Activated CD8-positive, alpha-beta memory T cell treated with anti-CD3 and anti-CD28 coated beads for 1 hour (primary cell): ENCODE measurements at places on chromosomes 7 and 10.

DNA sequence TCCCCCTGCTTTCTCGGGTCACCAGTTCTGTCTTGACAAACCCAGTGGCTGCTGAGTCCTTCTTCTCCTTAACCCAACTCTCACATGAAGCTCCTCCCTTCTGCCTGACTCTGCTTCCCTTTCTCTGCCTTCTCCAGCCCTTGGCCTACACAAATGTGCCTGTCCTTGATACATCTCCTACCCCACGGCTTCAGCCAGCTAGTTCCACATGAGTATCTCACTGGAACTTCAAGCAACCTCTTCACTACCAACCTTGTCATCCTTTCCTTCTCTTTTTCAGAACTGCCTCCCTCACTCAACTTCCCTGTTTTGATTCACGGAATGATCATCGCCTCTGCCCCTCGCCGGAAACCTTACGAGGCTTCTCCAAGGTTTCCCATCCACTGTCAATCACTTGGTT lies 55.9 kb downstream of the PDIA4 start:
- DNase-seq = no peak

DNA sequence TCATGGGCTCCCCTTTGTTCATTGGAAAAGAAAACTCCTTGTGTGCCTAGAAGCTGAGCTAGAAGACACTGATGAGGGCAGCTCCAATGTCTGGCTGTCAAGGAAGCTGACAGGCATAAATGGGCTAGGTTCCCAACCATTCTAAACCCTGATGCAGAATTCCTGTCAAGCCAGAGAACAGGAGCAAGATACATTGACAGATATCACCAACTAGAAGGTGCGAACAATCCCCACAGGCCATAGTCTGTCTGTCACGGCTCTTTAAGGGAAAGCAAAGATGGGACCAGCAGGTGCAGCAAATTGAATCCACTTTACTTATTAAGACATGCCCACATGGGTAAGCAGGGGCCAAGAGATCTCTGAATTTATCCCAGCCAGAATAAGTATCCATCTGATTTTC lies 617.9 kb upstream of the POT1 start:
- no peak for DNase-seq

DNA sequence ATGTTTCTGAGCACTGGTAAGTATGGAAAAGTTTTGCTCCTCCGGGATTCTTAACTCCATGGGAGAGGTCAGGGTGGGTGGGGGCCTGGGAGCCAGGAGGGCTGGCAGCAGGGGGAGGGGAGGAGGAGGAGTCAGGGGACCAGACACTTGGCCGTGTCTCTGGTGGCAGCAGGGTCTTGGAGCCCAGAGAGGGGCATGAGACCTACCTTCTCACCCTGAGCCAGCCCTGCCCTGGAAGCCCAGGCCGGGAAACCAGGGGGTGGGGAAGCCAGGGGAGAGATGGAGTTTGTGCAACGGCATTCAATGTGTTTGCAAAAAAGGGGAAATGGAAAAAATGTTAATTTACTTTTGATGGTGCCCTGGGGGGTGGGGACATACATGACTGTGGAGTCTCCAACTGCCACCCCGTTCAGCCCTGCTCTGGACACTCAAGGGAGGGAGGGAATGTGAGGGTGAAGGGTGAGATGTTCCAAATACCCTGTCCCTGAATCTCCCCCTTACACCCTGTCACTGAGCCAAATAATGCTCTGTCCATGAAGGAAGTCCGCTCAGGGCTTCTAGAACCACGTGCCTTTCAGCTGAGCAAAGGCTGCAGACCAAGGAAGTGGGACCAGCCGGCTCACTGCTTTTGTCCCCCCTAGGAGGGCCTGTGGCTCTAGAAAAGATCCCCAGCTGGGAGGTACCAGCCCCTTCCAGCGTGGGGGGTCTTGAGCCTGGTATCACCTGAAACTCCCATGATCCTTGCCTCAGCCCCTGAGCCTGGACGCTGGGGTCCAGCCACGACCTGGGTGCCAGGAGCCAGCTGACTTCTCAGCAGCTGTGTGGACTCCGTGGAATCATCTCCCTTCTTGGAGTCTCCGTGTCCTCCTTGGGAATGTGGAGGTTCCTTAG lies 48.3 kb downstream of the TMEM270 start:
- no peak for DNase-seq

DNA sequence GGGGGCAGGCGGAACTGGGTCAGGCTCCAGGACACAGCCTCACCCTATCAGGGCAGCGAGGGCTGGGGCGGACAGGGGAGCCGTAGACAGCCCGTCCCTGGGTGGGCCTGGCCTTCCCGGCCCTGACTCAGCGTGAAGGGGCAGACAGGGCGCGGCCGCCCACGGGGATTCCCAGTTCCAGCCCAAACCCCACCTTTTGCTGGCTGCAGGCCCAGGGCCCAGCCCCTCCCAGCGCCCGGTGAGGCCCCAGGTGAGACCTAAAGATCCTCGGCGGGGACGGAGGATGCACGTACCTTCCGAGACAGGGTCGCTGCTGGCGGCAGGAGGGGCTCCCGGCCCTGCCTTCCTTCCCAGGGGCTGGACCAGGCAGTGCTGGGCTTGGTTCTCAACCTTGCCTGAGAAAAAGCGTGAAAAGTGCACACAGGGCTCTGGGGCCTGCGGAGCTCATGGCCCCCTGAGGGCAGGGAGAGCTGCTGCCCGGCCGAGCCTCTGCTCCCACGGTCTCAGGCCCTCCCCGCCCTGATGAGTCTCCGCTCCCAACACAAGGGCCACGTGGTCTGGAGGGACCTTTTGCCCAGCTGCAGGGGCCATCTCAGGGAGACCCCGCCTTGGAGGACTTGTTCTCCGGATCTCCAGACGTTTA lies 43.9 kb upstream of the DNAJB6 start:
- no peak for DNase-seq

DNA sequence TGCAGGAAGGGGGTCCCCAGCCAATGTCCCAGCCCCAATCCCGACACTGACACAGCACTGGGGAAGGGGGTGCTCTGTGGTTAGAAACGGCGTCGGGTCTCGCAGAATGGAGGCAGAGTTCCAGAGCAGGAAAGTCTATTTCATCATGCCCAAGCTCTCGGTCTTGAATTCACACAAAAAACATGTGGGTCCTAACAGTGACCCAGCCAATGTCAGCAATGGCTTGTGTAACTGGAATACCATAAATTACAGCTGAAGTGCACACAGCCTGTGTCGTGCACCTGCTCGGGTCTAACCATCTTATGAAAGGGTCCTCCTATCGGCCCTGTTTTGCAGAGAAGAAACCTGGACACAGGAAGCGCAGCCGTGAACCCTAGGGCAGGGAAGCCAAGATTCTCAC lies 324.1 kb downstream of the ADARB2 start:
- no peak for DNase-seq

- no peak for DNase-seq
Observed at GRCh38 chr7:158560386-158560785, 27.2 kb downstream of the PTPRN2 start.

- DNase-seq = no peak
Observed at GRCh38 chr7:116661865-116662264, 10.1 kb upstream of the MET start.

DNA sequence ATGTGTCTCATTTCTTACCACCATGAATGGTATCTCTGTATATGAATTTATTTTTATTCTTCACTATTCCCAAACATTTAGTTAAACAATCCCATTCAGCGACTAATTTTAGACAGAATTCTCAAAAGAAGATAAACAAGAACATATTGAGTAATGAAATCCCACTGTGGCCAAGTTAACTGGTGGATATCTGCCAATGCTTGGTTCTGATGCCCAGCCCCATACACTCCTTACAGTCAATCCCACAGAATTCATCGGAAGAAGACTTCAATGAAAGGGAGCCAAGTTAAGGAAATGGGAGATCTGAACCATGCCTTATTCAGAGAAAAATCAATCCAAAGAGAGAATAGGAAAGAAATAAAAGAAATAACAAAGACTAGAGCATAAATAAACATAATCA lies 518.0 kb downstream of the XPNPEP1 start:
- no peak for DNase-seq

- no peak for DNase-seq
Observed at GRCh38 chr7:134396031-134396430, 62.9 kb downstream of the AKR1B1 start.

DNA sequence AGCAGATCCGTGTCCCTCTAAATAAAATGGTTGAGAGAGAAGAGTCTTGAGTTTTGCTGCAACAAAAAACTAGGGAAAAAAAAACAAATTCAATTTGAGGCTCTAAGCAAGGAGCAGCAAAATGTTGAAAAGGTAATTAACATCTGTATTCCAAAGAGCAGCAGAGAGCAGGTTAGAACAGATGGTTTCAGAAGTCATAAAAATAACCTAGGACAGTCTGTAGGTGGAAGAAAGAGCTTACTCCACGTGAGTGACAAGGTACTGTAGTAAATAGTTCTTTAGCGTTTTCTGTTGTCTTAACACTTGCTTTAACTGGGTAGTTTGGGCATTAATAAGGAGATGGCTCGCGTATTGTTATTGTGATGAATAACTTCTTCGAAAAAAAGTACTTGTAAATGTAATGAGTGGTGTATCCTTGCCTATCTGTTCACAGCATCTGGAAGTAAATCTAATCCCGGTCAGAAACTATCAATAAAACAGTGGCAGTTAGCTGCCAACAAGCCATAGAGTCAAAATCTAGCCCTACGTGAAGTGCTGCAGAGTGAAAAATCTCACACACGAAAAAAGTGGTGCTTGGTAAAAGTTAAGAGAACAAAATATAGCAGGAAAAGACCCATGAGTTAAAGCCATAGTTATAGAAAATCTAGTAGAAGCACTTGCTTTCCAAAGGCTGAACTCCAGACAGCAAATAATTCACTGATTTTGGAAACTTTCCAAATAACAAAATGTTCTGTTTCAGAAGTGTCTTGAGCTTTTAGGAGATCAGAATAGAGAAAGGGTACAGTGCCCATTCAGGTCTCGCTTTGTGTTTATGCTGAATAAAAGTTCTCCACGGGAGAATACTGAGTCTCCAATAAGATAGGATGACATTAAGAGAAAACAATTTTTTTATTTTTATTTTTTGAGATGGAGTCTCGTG lies 49.3 kb upstream of the PARD3 start:
- DNase-seq = no peak
